Upper lobe of left lung (tissue), 6 donors: ENCODE measurements at places on chromosomes 1 and 21.

- no peak overlapping the region for H3K27ac ChIP-seq
- H3K4me1 ChIP-seq = no peaks in the 10 kb centered on the region
- no peak for DNase-seq
- H3K36me3 ChIP-seq = no peaks in the 10 kb centered on the region
- no peak overlapping the region for H3K4me3 ChIP-seq
Measured at GRCh38 chr21:32779983-32780382, 8.4 kb upstream of the PAXBP1 start.

GRCh38 chr1:172647987-172648386 lies 10.9 kb upstream of the FASLG start:
- H3K27ac ChIP-seq = no peak overlapping the region
- H3K4me3 ChIP-seq = no peak overlapping the region
- H3K4me1 ChIP-seq = peaks cover 6% of the 10 kb centered on the region
- DNase-seq = no peak
- H3K27me3 ChIP-seq = no peaks in the 10 kb centered on the region
- H3K36me3 ChIP-seq = no peaks in the 10 kb centered on the region

- DNase-seq = no peak
- H3K4me1 ChIP-seq = peaks cover 9% of the 10 kb centered on the region
- no peaks in the 10 kb centered on the region for H3K27me3 ChIP-seq
Measured at GRCh38 chr21:46071082-46071481, 26.8 kb upstream of the COL6A2 start.

DNA sequence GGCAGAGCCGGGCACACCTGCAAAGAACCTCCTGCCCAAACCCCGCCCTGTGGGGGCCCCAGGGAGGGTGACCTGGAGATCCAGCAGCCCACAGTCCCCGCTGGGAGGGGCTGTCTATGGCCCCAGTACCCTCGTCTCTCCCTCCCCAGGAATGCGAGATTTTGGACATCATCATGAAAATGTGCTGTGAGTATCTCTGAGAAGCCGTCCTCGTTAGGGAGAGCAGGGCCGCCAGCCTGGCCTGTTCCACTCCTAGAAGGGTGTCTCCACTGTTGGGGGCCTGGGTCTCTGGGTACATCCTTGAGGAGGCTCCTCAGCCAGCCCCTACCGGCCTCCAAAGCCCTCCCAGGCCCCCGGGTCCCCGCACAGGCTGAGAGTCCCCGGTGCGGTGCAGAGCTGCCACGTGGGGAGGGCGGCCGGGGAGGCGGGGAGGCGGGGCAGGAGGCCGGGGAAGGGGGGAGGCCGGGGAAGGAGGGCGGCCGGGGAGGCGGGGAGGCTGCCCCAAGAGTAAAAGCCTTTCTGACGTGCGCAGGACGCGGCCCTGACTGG lies 18.7 kb downstream of the COL6A1 start:
- H3K36me3 ChIP-seq = no peaks in the 10 kb centered on the region
- no peaks in the 10 kb centered on the region for H3K27me3 ChIP-seq
- no peak overlapping the region for H3K27ac ChIP-seq
- H3K4me3 ChIP-seq = no peak overlapping the region
- no peaks in the 10 kb centered on the region for H3K4me1 ChIP-seq

GRCh38 chr21:43618940-43619339 lies 40.3 kb downstream of the HSF2BP start:
- DNase-seq = peak; percentile 31
- no peak overlapping the region for H3K27ac ChIP-seq
- no peaks in the 10 kb centered on the region for H3K36me3 ChIP-seq
- H3K4me1 ChIP-seq = no peaks in the 10 kb centered on the region
- no peak overlapping the region for H3K4me3 ChIP-seq
- H3K27me3 ChIP-seq = no peaks in the 10 kb centered on the region

GRCh38 chr21:34983680-34984086 lies 65.4 kb downstream of the RUNX1 start:
- no peaks in the 10 kb centered on the region for H3K27me3 ChIP-seq
- DNase-seq = no peak
- H3K27ac ChIP-seq = peak overlapping the region; percentile 80
- peaks cover 24% of the 10 kb centered on the region for H3K4me1 ChIP-seq
- H3K4me3 ChIP-seq = no peak overlapping the region

GRCh38 chr1:21626921-21627339 lies 42.2 kb downstream of the RAP1GAP start:
- DNase-seq = no peak
- H3K27ac ChIP-seq = no peak overlapping the region
- H3K4me1 ChIP-seq = peaks cover 27% of the 10 kb centered on the region
- no peaks in the 10 kb centered on the region for H3K36me3 ChIP-seq

- H3K36me3 ChIP-seq = no peaks in the 10 kb centered on the region
- H3K4me1 ChIP-seq = no peaks in the 10 kb centered on the region
- no peak overlapping the region for H3K27ac ChIP-seq
- no peaks in the 10 kb centered on the region for H3K27me3 ChIP-seq
- DNase-seq = no peak
- H3K4me3 ChIP-seq = no peak overlapping the region
Measured at GRCh38 chr1:48831120-48831978, 54.7 kb upstream of the BEND5 start.

- no peaks in the 10 kb centered on the region for H3K27me3 ChIP-seq
- H3K36me3 ChIP-seq = no peaks in the 10 kb centered on the region
- DNase-seq = no peak
- H3K4me1 ChIP-seq = peaks cover 28% of the 10 kb centered on the region
- peak within 1 kb of the TSS; percentile 85 for H3K27ac ChIP-seq
- H3K4me3 ChIP-seq = peak within 1 kb of the TSS; percentile 44
Measured at GRCh38 chr1:89065079-89065868, at the start of gene GBP1. Gene GBP1 (minus strand): TSS chr1:89065208. CDS start chr1:89063234, 1,974 bp downstream.

GRCh38 chr1:174734270-174734669 lies 265.5 kb upstream of the CACYBP start:
- H3K4me3 ChIP-seq = no peak overlapping the region
- no peaks in the 10 kb centered on the region for H3K27me3 ChIP-seq
- H3K36me3 ChIP-seq = no peaks in the 10 kb centered on the region
- H3K4me1 ChIP-seq = no peaks in the 10 kb centered on the region
- no peak for DNase-seq
- no peak overlapping the region for H3K27ac ChIP-seq

DNA sequence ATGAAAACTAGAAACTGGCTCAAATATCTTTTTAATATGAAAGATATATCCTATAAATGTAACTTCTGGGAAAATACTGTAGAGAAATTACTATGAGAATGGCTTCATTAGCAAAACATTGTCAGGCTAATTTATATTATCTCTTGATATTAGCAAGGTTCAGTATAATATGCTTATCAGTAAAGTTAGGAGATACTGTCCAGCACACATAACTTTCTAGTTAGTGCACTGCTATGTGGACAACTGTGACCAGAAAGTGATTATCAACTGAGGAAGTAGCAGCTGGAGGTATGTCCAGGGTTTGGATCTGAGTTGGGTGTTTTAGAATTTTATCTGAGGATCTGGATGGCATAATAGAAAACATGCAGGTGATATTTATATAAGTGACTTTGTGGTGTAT lies 7.5 kb downstream of the LRRC8C start:
- H3K27ac ChIP-seq = no peak overlapping the region
- H3K4me1 ChIP-seq = peaks cover 10% of the 10 kb centered on the region
- DNase-seq = no peak

DNA sequence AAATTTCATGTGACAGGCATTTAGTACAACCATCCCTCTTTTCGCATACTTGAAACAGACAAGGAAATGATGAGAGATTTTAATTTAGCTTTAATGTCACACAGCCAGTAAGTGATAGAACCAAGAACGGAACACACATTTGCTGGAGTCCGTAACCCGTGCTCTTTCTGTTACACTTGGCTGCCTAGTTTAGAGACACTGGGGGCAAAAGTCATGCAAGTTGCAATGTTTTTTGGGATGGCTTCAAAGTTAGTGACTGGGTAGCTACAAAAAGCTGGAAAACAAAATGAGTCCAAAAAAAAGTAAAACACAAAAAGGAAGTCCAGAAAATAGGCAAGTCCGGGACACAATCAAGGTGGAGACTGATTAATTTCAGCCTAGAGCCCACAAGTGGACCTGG lies 5.9 kb downstream of the NID1 start:
- H3K36me3 ChIP-seq = no peaks in the 10 kb centered on the region
- H3K27me3 ChIP-seq = peaks cover 3% of the 10 kb centered on the region
- no peak overlapping the region for H3K27ac ChIP-seq
- H3K4me1 ChIP-seq = peaks cover 2% of the 10 kb centered on the region
- H3K4me3 ChIP-seq = no peak overlapping the region

GRCh38 chr1:183912265-183912886 lies 107.5 kb downstream of the RGL1 start:
- no peak overlapping the region for H3K4me3 ChIP-seq
- H3K36me3 ChIP-seq = peaks cover 65% of the 10 kb centered on the region
- peaks cover 21% of the 10 kb centered on the region for H3K4me1 ChIP-seq
- no peaks in the 10 kb centered on the region for H3K27me3 ChIP-seq
- H3K27ac ChIP-seq = no peak overlapping the region

GRCh38 chr1:173015629-173016028 lies 35.1 kb downstream of the TNFSF18 start:
- H3K4me1 ChIP-seq = no peaks in the 10 kb centered on the region
- H3K27me3 ChIP-seq = no peaks in the 10 kb centered on the region
- H3K4me3 ChIP-seq = no peak overlapping the region
- H3K27ac ChIP-seq = no peak overlapping the region

GRCh38 chr1:22972760-22973159 lies at the start of gene LACTBL1:
Gene LACTBL1 (minus strand): TSS chr1:22972866. CDS start chr1:22972316, 550 bp downstream.
- no peaks in the 10 kb centered on the region for H3K4me1 ChIP-seq
- no peaks in the 10 kb centered on the region for H3K27me3 ChIP-seq
- no peak within 1 kb of the TSS for H3K4me3 ChIP-seq
- DNase-seq = no peak

- no peaks in the 10 kb centered on the region for H3K27me3 ChIP-seq
- no peaks in the 10 kb centered on the region for H3K4me1 ChIP-seq
- H3K4me3 ChIP-seq = no peak overlapping the region
- no peaks in the 10 kb centered on the region for H3K36me3 ChIP-seq
- no peak for DNase-seq
- H3K27ac ChIP-seq = peak overlapping the region; percentile 82
Measured at GRCh38 chr1:204992201-204992997, 50.6 kb upstream of the CNTN2 start.

DNA sequence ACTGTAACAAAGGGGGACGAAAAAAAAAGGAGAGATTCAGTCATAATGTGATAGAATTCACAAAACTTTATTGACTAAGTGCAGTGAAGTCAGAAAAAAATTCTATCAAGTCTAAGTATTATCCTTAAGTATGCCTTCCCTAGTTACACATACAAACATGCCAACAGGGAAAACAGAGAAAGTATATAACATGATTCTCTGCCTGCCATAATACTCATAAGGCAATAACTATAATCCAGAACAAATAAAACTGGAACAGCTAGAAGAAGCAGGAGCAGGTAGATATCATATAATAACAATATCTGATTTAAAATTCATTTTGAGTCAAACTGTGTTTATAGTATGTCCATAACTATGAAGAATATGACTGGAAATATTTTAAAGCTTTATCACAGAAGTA lies 184.3 kb downstream of the FAF1 start:
- H3K27me3 ChIP-seq = no peaks in the 10 kb centered on the region
- no peak for DNase-seq
- no peak overlapping the region for H3K27ac ChIP-seq
- H3K4me1 ChIP-seq = no peaks in the 10 kb centered on the region
- no peak overlapping the region for H3K4me3 ChIP-seq

DNA sequence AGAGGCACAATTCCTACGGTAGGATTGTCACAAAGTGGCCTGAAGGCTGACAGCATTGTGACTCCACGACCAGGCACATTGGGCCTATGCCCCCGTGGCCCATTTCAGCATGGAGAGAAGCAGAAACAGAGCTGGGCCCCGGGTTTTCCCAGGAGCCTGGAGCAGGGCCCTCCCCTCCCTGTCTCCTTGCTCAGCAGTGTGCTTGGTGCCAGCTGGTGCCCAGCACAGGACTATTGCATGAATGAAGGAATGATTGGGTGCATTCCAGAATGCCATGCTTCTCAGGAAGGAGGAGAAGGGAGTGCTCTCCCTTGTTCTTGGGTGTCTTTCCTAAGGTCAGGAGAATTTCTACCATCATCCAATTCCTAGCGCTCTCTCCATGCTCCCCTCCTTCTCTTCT lies 33.7 kb downstream of the IER5 start:
- H3K4me1 ChIP-seq = peaks cover 6% of the 10 kb centered on the region
- no peak overlapping the region for H3K27ac ChIP-seq

DNA sequence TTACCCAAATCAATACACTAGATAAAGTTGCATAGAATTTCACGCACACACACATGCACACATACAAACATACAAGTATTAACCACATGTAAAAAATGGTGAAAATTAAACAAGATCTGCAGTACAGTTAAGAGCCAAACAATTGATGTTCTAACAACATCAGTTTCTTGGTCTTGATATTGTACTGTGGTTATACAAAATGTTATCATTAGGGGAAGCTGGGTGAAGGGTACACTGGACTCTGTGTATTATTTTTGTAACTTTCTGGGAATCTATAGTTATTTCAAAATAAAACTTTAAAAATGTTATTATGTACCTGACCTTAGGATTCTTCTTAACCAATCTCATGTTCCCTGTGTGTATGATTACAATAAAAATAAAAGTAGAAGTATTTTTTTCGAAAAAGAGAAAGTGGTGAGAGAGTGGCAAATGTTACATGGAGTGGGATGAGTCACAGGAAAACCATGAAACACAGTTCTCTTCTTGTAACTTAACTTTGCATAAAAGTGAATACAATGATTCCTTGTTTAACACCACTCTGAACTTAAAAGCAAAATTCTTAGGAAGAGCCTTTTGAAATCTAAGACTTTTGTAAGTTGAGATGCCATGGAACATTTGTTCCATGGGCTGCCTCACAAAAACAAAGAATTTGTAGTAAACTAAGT lies 101.6 kb upstream of the RUNX1 start:
- H3K4me3 ChIP-seq = no peak overlapping the region
- no peak for DNase-seq
- no peaks in the 10 kb centered on the region for H3K36me3 ChIP-seq
- no peaks in the 10 kb centered on the region for H3K4me1 ChIP-seq

DNA sequence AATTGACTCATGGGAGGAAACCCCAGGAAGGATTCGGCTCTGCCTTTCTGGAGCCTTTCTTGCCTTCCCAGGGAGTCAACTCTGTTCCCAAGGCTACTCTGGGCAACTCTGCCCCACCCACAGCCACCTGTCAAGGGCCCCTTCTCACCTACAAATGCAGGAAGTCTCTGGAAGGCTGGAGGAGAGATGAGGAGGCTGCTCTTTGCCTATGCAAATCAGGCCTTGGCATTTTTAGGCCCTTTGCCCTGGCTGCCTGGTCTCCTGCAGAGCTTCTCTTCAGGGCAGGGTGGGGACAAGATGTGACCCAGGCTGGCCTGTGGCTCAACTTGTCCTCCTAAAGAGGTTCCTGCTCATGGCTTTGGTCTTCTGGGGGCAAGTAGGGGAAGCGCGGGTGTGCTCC lies 5.4 kb downstream of the SLC6A9 start:
- no peaks in the 10 kb centered on the region for H3K27me3 ChIP-seq
- no peak for DNase-seq
- no peak overlapping the region for H3K27ac ChIP-seq

DNA sequence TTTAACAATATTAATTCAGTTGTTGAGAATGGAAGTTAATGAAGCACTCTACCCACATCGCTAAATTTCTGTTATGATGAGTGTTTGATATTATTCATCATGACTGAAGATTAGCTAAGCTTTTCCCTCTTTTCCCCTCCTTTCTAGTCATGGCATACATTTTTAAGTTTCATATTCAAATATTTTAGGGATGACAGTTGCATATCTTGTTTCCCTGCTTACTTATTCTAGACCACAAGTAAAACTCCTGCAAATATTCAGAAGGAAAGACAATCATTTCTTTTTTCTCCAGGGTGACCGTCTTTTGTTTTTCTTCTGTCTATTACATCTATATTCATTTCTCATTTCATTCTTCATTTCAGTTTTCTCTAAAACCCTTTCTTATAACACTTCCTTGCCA lies 906.0 kb downstream of the ADGRL2 start:
- no peaks in the 10 kb centered on the region for H3K36me3 ChIP-seq
- DNase-seq = no peak
- H3K27ac ChIP-seq = no peak overlapping the region
- H3K4me1 ChIP-seq = peaks cover 4% of the 10 kb centered on the region
- no peaks in the 10 kb centered on the region for H3K27me3 ChIP-seq
